Stimulated activated effector memory CD8-positive, alpha-beta T cell treated with anti-CD3 and anti-CD28 coated beads, Interleukin-12 subunit alpha, Interleukin-12 subunit beta, amount 100 ng/mL, for 72 hours (primary cell): ENCODE measurements at places on chromosomes 2 and 18.

DNA sequence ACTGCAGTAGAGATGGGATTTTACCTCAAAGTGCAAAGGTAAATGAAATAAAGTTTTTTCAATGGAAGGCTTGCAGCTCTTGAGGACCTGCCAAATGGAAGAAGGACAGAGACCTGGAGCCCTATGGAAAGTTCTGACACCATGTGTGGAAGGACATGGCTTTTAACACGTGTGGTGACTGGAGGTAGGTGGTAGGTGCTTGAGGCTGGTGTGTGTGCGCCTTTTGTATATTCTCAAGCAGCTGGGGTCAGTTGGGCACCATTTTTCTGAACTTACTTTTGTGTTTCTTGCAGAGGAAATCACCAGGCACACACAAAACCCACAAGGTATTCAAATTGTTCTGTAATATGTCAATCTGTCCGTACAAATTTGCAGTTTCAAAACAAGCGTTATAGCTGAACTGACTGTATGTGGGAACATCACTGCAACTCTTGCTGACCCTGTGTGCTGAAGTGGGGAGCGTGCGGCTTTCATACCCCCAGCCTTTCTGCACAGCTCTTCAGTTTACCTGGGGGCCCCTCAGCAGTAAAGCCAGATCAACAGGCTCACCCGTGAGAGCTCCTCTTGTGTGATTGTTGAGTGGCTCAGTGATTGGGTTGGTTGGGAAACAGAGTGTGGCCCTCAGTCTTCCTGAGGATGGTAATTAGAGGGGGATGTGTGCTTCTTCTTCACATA, 363 bp downstream of the GREB1 start:
- no peak for DNase-seq

- no peak for DNase-seq
Observed at GRCh38 chr2:203143391-203143790, 95.4 kb upstream of the CYP20A1 start.

DNA sequence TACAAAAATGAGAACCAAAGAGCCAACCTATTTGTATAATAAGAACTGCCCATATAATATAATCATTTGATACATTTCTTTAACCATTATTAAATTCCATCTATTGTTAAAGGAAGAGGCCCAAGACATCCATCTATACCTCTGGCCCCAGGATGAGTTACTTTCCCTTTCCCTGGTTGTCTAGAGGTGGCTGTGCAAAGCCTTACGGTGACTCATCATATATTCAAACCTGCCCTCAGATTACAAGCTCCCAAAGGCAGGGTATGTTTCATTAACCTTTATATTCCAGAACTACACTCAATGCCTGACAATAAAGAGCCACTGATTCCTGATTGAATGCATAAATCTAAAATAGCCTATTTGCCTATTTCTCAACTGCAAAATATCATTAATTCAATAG, 105.8 kb upstream of the PID1 start:
- no peak for DNase-seq

GRCh38 chr2:38156436-38156835, 80.5 kb upstream of the CYP1B1 start:
- DNase-seq, result no peak

DNA sequence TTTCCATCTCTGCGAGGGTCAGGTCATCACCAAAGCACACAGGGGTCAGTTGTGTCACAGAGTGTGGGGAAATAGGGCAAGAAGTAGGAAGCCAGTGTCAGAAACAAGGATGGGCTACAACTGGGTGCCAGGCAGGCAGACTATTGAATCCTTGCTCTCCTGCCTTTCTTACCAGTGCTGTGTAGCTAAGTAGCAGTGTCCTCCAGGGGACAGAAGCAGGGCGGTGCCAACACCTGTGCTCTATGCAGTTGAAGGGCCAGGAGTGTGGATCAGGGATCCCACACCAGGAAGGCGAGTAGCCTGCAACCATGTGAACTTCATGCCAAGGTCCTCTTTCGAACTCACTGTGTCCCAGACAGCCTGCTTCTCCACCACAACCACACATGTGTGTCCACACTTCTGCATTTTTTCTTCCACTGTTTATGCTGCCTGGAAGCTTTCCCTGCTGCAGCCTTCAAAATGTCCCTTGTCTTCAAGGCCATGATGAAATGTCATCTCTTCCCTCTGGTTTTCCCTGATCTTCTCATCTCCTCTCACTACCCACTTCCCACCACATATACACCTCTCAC, 25.4 kb upstream of the REG3G start:
- DNase-seq, result no peak
